Kidney (tissue), 22 donors: ENCODE measurements at places on chromosomes 4 and X. TPM values are rescaled to one million over a fixed set of nuclear protein-coding genes. Genes with fewer than 3 reads are reported as not detected.
A peak's percentile ranks its signal among the peaks of the same experiment; 100 is the strongest.

GAB1 gene
- 38.0 TPM for total RNA-seq

THAP9 gene
- total RNA-seq = 5.6 TPM

DNA sequence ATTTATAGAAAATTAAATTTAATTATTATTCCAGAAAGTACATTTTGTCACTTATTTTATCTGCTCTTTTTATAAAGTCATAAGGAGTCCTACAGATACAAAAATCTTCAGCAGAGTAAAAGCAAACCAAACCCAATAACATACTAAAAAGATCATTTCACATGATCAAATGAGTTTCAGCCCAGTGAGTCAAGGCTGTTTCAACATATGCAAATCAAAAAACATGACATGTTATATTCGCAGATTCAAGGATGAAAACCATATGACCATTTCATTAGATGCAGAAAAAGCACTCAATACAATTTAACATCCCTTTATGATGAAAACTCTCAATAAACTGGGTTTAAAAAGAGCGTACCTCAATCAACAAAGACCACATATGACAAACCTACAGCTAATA lies 214.3 kb downstream of the FAT4 start:
- DNase-seq = no peak

- no peak for DNase-seq
Observed at GRCh38 chr4:25993395-25994185, 79.6 kb downstream of the SMIM20 start.

GRCh38 chr4:61921920-61922319 lies 721.8 kb downstream of the ADGRL3 start:
- no peak for DNase-seq

DNA sequence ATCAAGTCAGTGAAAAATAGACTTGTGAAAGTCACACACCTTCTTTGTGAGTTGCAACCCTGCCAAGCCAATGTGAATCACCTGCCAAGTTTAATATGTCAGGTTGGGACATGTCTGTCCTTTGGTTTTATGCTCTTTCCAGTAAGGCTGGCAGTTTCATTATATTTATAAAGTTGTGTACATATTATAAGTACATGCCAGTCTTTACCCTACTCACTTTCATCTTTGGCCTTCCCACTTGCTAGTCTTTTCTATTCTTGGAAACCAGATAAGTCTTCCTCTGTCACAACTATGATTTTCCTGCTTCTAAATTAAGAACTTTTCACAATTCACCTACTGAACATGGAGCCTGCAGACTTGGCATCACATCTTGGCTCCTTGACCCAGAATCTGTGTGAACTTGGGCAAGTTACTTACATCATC lies 680.7 kb upstream of the BOD1L1 start:
- DNase-seq = no peak

DNA sequence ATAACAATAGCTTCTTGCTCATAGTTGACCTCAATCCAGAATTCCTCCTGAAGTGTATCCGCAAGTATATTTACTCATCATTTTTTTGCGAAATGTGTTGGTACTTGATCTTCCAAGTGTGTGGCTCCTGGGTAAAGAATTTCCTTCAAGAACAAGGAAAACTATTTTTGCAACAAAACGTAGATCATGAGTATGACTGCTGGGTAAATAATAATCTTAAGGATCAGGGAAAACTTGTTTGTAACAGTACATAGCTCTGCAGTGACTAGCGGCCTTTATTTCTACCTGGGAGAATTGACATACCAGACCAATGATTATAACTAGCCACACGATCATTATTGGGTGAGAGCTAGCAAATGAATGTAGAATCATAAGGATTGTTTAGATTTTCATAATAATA lies 1311.7 kb downstream of the ARAP2 start:
- no peak for DNase-seq

GRCh38 chr4:87857789-87858188 lies 25.0 kb downstream of the MEPE start:
- no peak for DNase-seq

GRCh38 chrX:53288189-53288588 lies 6.8 kb upstream of the IQSEC2 start:
- DNase-seq = peak; percentile 74

GRCh38 chr4:7018281-7018680 lies 24.9 kb upstream of the TADA2B start:
- DNase-seq = no peak
